ENCODE measurements at places on chromosomes 13 and 19.
A peak's percentile ranks its signal among the peaks of the same experiment; 100 is the strongest.

GRCh38 chr19:6223461-6224307 is 56.1 kb downstream of the MLLT1 start:
- DNase-seq, result no peak

GRCh38 chr13:93355094-93355493 is 128.5 kb downstream of the GPC6 start:
- DNase-seq, result no peak

GRCh38 chr19:46824890-46825730 is 25.5 kb downstream of the AP2S1 start:
- DNase-seq, result no peak

- DNase-seq, result no peak
Measured at GRCh38 chr13:99310382-99311031, 3.3 kb upstream of the GPR183 start.

GRCh38 chr13:111790621-111791020 is 276.3 kb upstream of the SOX1 start:
- DNase-seq, result no peak

- DNase-seq, result no peak
Measured at GRCh38 chr13:101492251-101492910, 39.9 kb downstream of the ITGBL1 start.

GRCh38 chr13:99113351-99113750 is 87.3 kb upstream of the UBAC2 start:
- DNase-seq, result no peak

- peak; percentile 62 for DNase-seq
Measured at GRCh38 chr19:38634757-38635482, 12.5 kb upstream of the ACTN4 start.

GRCh38 chr19:40398417-40399131 is 8.6 kb upstream of the HIPK4 start:
- DNase-seq, result peak; percentile 28

DNA sequence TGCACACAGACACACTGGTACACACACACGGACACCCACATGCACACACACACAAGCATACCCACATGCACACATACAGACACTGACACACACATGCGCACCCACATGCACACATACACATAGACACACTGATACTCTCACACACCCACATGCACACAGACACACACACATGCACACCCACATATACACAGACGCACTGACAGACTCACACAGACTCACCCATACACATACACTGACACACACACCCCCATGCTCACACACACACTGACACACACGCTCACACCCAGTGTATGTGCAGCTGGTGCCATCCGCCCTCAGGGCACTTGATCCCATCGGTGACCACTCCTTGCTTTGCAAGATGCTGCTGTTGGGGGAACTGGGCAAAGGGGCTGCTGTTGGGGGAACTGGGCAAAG is 9.7 kb upstream of the RASA3 start:
- DNase-seq, result no peak

DNA sequence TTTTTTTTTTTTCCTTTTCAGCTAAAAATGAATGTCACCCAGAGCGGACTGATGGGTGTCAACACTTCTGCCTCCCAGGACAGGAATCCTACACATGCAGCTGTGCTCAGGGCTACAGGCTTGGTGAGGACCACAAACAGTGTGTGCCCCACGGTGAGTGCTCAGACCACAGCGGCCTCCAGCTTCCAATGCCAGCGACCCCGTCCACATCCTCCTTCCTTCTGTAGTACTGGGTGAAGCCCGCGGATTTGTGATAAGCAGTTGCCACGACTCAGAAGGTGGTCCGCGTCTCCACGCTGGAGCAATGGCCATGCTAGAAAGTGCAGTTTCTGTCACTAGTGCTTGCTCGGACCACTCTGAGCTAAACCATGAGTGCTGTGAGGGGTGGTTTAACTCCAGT is 6.0 kb downstream of the PROZ start:
- no peak for DNase-seq

DNA sequence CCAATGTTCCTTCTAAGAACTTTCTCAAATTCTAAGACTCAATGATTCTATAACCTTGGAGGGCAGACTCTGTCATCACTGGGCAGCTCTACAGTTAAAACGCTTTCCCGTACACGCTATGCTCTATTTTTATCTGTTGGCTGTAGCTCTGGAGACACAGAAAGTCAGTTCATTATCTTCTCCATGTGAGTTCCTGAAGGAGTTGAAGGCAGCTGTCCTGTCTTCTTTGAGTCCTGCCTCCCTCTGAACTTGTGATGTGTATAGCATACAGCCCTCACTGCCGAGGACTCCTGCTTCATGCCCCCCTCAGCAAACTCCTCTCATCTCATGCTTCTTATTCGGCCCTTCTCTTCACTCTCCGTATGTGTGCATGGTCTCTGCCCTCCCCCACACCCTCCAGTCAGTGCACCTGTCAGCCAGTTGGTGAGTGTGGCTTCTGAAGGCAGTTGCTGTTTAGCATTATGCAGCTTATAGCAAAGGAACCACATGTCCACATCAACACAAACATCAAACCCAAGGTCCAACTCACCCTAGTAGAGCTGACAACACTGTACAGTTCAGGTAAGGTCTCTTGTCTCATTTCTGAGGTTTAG is 504.9 kb downstream of the DIAPH3 start:
- DNase-seq, result no peak

DNA sequence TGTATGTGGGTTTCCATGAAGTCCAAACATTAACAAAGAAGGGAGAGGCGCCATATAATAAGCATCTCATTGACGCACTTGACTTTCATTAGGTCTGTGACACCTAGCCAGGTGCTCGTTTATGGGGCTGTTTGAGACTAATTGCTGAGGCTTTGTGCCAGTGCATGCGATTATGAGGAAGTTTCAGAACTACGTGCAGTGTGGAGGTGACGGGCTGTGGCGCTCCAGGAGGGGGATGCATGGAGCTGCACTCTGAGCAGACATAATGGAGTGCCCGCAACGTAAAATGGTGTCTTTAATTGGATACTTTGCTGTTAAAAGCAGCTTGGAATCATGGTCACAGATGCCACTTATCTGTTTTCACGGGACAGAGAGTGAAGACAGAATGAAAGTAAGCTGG is 223.2 kb downstream of the FGF9 start:
- no peak for DNase-seq

GRCh38 chr13:94414141-94414540 is 65.3 kb downstream of the DCT start:
- no peak for DNase-seq

- DNase-seq, result no peak
Measured at GRCh38 chr13:75295201-75295600, 186.8 kb downstream of the TBC1D4 start.

DNA sequence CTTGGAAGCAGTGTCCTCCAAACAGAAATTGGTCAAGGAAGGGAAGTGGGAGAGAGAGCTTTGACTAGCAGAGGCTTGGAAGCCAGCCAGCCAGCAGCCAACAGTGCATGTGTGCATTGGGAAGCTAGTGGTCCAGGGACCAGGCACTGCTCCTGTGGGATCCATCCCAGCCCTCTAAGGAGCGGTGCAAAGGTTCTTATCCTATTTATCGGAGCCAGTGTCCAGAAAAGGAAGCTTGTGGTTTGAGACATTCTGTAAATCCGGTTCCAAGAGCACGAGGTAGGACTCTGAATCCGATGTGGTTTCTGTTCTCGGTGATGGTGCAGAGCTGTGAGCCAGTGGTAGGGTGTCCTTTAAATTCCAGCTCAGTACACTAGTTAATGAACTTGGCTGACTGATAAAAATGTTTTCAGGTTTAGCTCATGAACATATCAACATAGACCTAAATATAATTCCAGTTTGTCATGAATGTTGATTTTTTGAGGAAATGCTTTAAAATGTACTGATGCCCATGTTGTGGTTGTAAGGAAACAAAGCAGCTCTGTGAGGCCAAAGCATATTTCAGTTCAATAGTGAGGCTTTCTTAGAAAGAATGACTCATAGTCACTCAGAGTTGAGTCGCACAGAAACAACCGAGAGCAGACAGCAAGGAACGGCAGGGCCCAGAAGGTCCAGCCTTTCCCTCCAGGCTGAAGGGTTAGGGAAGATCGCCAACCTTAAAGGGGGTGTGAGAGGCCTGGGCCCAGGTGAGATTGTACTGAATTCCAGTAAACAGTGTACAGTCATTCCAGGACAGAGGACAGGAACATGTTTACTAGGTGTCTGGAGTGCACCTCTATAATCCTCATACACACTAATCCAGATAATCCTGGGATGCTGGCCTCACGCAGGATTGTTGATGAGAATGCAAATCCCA is 21.5 kb upstream of the GARRE1 start:
- no peak for DNase-seq

GRCh38 chr13:21164631-21165030 is 11.7 kb downstream of the SKA3 start:
- DNase-seq, result no peak

- DNase-seq, result no peak
Measured at GRCh38 chr13:100596516-100596915, 7.9 kb upstream of the GGACT start.

DNA sequence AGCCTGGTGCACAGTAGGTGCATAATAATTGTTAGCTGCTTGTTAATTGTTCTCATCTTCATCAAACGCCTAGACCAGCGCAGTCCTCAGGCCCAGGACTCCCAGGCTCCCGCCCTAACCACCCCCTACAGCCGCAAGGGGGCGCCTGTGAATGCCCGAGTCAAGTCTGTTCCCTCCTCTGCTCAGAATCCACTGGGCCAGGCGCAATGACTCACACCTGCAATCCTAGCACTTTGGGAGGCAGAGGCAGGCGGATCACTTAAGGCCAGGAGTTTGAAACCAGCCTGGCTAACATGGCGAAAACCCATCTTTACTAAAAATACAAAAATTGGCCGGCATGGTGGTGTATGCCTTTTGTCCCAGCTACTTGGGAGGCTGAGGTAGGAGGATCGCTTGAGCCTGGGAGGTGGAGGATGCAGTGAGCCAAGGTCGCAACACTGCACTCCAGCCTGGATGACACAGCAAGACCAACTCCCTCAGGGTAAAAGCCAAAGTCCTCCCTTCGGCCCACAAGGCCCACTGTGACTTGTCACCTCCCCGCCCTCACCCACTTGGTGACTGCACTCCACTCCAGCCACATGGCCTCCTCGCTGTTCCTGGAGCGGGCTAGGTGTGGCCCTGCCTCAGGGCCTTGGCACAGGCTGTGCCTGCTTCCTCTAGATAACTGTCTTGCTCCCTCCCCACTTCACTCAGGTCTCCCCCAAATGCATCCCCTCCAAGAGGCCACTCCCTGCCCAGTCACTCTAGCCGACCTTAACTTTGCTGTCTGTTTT is 9.1 kb downstream of the ZNF653 start:
- peak; percentile 54 for DNase-seq

- no peak for DNase-seq
Measured at GRCh38 chr13:82791035-82791434, 1091.2 kb downstream of the SLITRK1 start.

GRCh38 chr19:44810234-44811121 is 1.6 kb downstream of the BCAM start:
- no peak for DNase-seq

DNA sequence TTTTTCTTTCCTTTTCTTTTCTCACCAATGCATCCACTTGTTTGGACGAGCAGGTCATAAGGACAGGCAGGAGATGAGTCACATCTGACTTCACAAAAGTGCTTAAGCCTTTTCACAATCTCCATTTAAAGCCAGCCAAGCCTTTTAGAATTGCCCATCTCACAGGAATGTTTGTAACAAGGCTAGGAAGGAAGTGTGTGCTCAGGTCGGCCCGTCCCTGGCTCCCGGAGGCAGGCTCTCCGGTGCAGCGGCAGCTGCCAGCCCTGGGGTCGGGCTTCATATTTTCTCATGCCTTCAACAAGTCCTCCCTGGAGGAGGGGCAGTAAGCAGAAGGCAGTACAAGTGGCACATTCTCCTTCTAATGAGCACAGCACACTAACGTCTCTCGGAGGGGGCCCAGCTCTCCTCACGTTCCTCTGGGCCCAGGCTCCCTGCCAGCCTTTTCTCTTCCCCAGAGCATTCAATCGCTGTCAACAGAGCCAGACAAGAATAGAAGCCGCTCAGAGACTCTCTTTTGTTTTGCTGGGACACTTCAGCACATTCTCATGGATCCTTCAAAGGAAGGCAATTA is 180.5 kb downstream of the COL4A1 start:
- DNase-seq, result no peak

- DNase-seq, result no peak
Measured at GRCh38 chr13:109370496-109370895, 415.9 kb downstream of the IRS2 start.

DNA sequence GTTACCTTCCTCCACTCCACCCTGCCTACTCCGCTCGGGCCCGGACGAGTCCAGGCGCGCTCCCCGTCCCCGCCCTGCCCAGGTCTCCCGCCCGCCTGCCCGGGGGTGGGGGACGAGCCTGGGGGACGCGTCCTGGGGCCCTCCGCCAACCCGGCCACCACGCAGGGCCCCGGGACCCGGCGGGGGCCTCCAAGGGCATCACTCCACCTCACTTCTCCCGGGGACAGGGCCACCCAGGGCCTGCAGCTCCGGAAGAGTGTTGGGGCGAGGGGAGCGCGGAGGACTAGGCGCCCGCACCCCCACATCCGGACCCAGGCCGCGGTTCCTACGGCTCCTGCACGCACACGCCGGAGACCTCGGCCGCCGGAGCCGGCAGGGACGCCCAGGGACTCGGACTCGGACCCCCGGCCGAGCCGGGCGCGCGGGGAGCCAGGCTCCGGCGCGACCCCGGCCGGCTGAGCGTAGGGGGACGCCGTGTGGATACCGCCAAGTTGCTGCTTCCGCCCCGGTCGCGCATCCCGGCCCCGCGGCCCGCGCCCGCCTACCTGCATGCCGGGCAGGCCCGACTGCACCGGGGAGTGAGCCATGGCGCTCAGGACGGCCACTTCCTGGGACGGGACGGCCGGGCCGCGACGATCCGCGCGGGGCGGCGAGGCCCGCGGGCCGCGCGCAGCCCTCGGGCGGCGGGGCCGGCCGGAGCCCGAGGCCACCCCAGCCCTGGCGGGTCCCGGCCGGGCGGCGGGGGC is 534 bp downstream of the STK24 start:
- peak; percentile 28 for DNase-seq

GRCh38 chr19:22327321-22327720 is 41.1 kb downstream of the ZNF729 start:
- no peak for DNase-seq

GRCh38 chr19:28553005-28553404 is 659.9 kb downstream of the UQCRFS1 start:
- DNase-seq, result no peak

DNA sequence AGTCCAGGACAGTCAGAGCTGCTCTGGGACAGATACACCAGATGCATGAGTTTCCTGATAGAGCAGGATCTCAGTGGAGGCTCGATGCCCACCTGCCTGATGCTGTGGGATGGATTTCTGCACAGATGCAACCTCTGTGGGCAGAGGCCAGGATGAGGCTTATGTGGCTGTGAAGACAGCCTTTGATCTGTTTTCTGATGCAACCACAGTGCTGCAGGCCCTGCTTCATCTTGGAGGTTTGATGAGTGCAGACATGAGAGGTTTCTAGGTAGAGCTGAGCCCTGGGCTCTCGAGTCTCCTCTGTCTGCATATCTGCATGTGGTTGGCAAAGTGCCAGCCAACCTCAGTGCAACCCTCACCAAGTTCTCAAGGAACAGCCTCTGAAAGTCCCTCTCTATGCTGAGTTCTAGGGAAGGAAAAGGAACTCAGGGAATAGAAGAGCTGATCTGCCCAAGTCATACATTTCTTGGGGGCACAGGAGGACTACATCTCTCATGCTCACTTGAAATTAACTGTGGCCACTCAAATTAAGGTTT is 23.1 kb upstream of the TSHZ3 start:
- no peak for DNase-seq
